ENCODE measurements at places on chromosomes 2 and 18. TPM values are rescaled to one million over a fixed set of nuclear protein-coding genes. Genes with fewer than 3 reads are reported as not detected.

ZDBF2 gene
- 28.3 TPM for total RNA-seq

WNT10A gene
- total RNA-seq: 0.27 TPM

MEMO1 gene
- 60.9 TPM for total RNA-seq

PARD6G gene
- 11.3 TPM for total RNA-seq

SLC9A2 gene
- total RNA-seq: 0.36 TPM

UGT1A4 gene
- not detected for total RNA-seq

SOX11 gene
- 146 TPM for total RNA-seq

FKBP1B gene
- 25.1 TPM for total RNA-seq

TEKT4 gene
- total RNA-seq: 0.27 TPM

ZNF521 gene
- total RNA-seq: 130 TPM

TBR1 gene
- total RNA-seq: 0.64 TPM

INO80C gene
- 10.3 TPM for total RNA-seq

CKAP2L gene
- 7.0 TPM for total RNA-seq

COBLL1 gene
- 32.2 TPM for total RNA-seq

RAMP1 gene
- total RNA-seq: 4.6 TPM

CDKL4 gene
- total RNA-seq: 5.6 TPM

MPPE1 gene
- total RNA-seq: 21.6 TPM

ALKAL2 gene
- 2.4 TPM for total RNA-seq

OSR1 gene
- total RNA-seq: 8.7 TPM

ASXL3 gene
- 98.8 TPM for total RNA-seq

GALNT13 gene
- 14.2 TPM for total RNA-seq

Data from cerebellum (tissue), 4 donors.